Adrenal gland (tissue), 19 donors: ENCODE measurements at places on chromosomes 6 and 20. TPM values are rescaled to one million over a fixed set of nuclear protein-coding genes. Genes with fewer than 3 reads are reported as not detected.

Gene VIP
- 1.4 TPM for total RNA-seq

Gene SULF2
- 15.4 TPM for total RNA-seq

GRCh38 chr6:17932330-17932852 lies 55.0 kb downstream of the KIF13A start:
- DNase-seq, result peak; percentile 75
- no peaks in the 10 kb centered on the region for H3K27me3 ChIP-seq
- peak overlapping the region; percentile 64 for H3K27ac ChIP-seq
- H3K4me3 ChIP-seq, result no peak overlapping the region
- H3K4me1 ChIP-seq, result peaks cover 57% of the 10 kb centered on the region
- no peaks in the 10 kb centered on the region for H3K36me3 ChIP-seq

DNA sequence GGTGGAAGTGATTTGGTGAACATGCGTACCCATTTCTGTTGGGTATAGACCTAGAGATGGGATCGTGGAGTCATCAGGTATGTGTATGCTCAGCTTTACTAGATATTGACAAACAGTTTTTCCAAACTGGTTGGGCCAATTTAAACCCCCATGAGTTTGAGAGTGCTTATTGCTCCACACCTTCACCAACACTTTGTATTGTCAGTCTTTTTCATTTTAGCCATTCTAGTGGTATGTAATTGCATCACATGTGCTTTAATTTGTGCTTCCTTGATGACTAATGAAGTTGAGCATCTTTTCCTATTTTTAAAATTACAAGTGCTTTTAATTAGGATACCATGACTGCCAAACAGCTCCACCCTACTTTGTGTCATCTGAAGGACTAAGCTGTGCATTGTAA lies 158.9 kb upstream of the AKIRIN2 start:
- H3K4me1 ChIP-seq, result no peaks in the 10 kb centered on the region
- no peak overlapping the region for H3K27ac ChIP-seq
- DNase-seq, result no peak
- no peaks in the 10 kb centered on the region for H3K27me3 ChIP-seq
- H3K4me3 ChIP-seq, result no peak overlapping the region
- no peaks in the 10 kb centered on the region for H3K36me3 ChIP-seq
